ENCODE measurements at places on chromosomes 3 and 15. TPM values are rescaled to one million over a fixed set of nuclear protein-coding genes. Genes with fewer than 3 reads are reported as not detected.

GPR87 gene
- total RNA-seq, result not detected

GOLGA8M gene
- total RNA-seq, result not detected

ESYT3 gene
- total RNA-seq, result 0.07 TPM

RGMA gene
- not detected for total RNA-seq

IRAK2 gene
- total RNA-seq, result 22.1 TPM

NR1I2 gene
- not detected for total RNA-seq

ITIH1 gene
- total RNA-seq, result not detected

GOLGA6A gene
- total RNA-seq, result not detected

KLHL40 gene
- total RNA-seq, result under 0.01 TPM

WDR53 gene
- total RNA-seq, result 8.9 TPM

ILDR1 gene
- total RNA-seq, result not detected

LAMB2 gene
- 254 TPM for total RNA-seq

SST gene
- total RNA-seq, result not detected

XCR1 gene
- total RNA-seq, result not detected

WDR49 gene
- total RNA-seq, result under 0.01 TPM

CKMT1B gene
- not detected for total RNA-seq

TMEM115 gene
- total RNA-seq, result 46.7 TPM

CAMK2N2 gene
- total RNA-seq, result not detected

GALNT15 gene
- total RNA-seq, result 5.7 TPM

TMCC1 gene
- total RNA-seq, result 19.2 TPM

CALML4 gene
- 4.2 TPM for total RNA-seq

CPNE4 gene
- total RNA-seq, result not detected

STRIT1 gene
- not detected for total RNA-seq

IVD gene
- total RNA-seq, result 48.5 TPM

CLEC3B gene
- not detected for total RNA-seq

SLC9C1 gene
- 0.57 TPM for total RNA-seq

SENP8 gene
- 1.9 TPM for total RNA-seq

LDHAL6B gene
- total RNA-seq, result not detected

GOLGA8G gene
- not detected for total RNA-seq

DUOX2 gene
- total RNA-seq, result not detected

WDR93 gene
- 0.13 TPM for total RNA-seq

SENP7 gene
- 25.0 TPM for total RNA-seq

FRMD5 gene
- 25.8 TPM for total RNA-seq

SLCO2A1 gene
- total RNA-seq, result 2.2 TPM

MORC1 gene
- total RNA-seq, result not detected

LEKR1 gene
- total RNA-seq, result 0.40 TPM

STRA6 gene
- not detected for total RNA-seq

RAD54L2 gene
- 38.1 TPM for total RNA-seq

KBTBD12 gene
- not detected for total RNA-seq

STXBP5L gene
- not detected for total RNA-seq

IL1RAP gene
- total RNA-seq, result 15.7 TPM

ZNF774 gene
- 5.3 TPM for total RNA-seq

TEX55 gene
- not detected for total RNA-seq

CYP19A1 gene
- not detected for total RNA-seq

CCDC39 gene
- total RNA-seq, result 0.14 TPM

GOLGA8R gene
- total RNA-seq, result 1.3 TPM

AADACL2 gene
- total RNA-seq, result not detected

MNS1 gene
- total RNA-seq, result 1.6 TPM

ANKRD63 gene
- 0.22 TPM for total RNA-seq

RAF1 gene
- total RNA-seq, result 92.1 TPM

NRG4 gene
- not detected for total RNA-seq

INTS14 gene
- total RNA-seq, result 58.2 TPM

NDUFB4 gene
- 120 TPM for total RNA-seq

KIF23 gene
- 59.4 TPM for total RNA-seq

SIN3A gene
- total RNA-seq, result 51.0 TPM

CHRM5 gene
- total RNA-seq, result not detected

HIGD2B gene
- not detected for total RNA-seq
